ENCODE measurements at places on chromosomes 1 and 21. TPM values are rescaled to one million over a fixed set of nuclear protein-coding genes. Genes with fewer than 3 reads are reported as not detected.

Gene IL12RB2
- 0.43 TPM for total RNA-seq

Gene GBP1
- 5.7 TPM for total RNA-seq

Gene NPHS2
- total RNA-seq, result not detected

Gene OR2T11
- total RNA-seq, result not detected

Gene WNT9A
- total RNA-seq, result 0.78 TPM

Gene CFAP57
- 0.12 TPM for total RNA-seq

Gene HMGCL
- total RNA-seq, result 26.3 TPM

GRCh38 chr1:228271701-228272251, 63.9 kb downstream of the OBSCN start:
- no peak overlapping the region for H3K4me3 ChIP-seq
- no peak for DNase-seq
- H3K4me1 ChIP-seq, result no peaks in the 10 kb centered on the region
- H3K27ac ChIP-seq, result no peak overlapping the region

- H3K27ac ChIP-seq, result peak overlapping the region; percentile 56
- H3K4me1 ChIP-seq, result no peaks in the 10 kb centered on the region
- no peak for DNase-seq
- no peaks in the 10 kb centered on the region for H3K27me3 ChIP-seq
- H3K36me3 ChIP-seq, result no peaks in the 10 kb centered on the region
Observed at GRCh38 chr1:59138402-59138801, 158.5 kb upstream of the FGGY start.

DNA sequence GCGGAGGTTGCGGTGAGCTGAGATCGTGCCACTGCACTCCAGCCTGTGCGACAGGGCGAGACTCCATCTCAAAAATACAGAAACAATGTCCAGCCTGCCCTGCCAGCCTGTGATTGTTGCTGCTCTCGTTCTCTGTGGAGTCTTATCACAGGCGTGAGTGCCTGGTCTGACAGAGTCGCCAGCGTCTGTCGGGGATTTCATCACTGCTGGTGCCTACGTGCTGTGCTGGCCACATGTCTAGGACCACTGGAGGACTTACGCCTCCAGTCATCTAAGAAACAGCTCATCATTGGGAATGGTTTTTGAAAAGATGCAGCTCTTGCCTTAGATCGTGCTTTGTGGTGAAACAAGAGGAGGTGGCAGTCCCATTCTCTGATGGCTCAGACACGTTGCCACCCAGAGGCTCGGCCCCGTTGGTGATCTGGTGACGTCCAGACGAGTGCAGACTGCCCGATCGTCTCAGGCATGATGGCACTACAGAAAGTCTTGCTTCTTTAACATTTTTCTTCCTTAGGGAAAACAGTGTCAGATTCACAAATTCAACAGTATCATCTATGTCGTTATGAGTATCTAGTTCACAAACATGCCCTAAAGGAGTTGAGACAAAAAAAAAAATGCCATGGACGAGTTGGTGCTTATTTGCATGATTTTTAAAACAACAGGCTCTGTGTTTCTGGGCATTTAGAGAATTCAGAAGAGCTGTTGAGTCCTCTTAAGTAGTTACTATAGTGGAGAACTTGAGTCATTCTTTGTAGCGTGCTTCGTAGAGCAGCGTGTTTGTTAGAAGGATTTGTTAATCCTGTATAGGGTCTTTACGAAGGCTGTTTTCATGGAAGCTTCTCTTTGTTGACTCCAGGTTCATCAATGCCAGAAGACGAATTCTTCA, 47.5 kb downstream of the CBS start:
- no peak overlapping the region for H3K4me3 ChIP-seq
- no peaks in the 10 kb centered on the region for H3K4me1 ChIP-seq
- no peaks in the 10 kb centered on the region for H3K27me3 ChIP-seq
- peaks cover 16% of the 10 kb centered on the region for H3K36me3 ChIP-seq
- no peak for DNase-seq
- no peak overlapping the region for H3K27ac ChIP-seq

- DNase-seq, result no peak
- H3K27ac ChIP-seq, result peak overlapping the region; percentile 82
- no peaks in the 10 kb centered on the region for H3K27me3 ChIP-seq
- peak overlapping the region; percentile 59 for H3K4me3 ChIP-seq
- no peaks in the 10 kb centered on the region for H3K4me1 ChIP-seq
- H3K36me3 ChIP-seq, result peaks cover 50% of the 10 kb centered on the region
Observed at GRCh38 chr1:145845144-145845513, 301 bp upstream of the NUDT17 start.

- no peaks in the 10 kb centered on the region for H3K36me3 ChIP-seq
- no peak overlapping the region for H3K4me3 ChIP-seq
- no peaks in the 10 kb centered on the region for H3K4me1 ChIP-seq
- peaks cover 29% of the 10 kb centered on the region for H3K27me3 ChIP-seq
- H3K27ac ChIP-seq, result no peak overlapping the region
- no peak for DNase-seq
Observed at GRCh38 chr1:6447016-6447817, 18.8 kb downstream of the TNFRSF25 start.

DNA sequence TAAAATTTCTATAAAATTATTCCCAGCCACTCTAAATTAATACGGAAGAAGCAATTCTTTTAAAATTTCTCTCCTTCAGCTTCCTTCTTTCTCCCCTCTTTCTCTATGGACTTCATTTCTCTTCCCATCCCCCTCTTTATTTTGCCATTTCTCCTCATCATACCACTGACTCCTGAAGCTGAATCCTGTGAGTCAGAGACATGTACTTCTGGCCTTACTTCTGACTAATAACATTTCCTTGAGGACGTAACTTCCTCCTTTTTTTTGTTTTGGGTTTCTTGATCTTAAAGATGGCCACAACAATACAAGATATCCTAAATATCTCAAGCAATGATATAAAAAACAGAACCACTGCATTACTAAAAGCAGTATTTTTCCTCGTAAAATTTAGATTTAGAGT, 63.6 kb upstream of the DENND1B start:
- no peak overlapping the region for H3K27ac ChIP-seq
- no peak for DNase-seq
- no peaks in the 10 kb centered on the region for H3K4me1 ChIP-seq
- H3K27me3 ChIP-seq, result no peaks in the 10 kb centered on the region
- H3K36me3 ChIP-seq, result no peaks in the 10 kb centered on the region

DNA sequence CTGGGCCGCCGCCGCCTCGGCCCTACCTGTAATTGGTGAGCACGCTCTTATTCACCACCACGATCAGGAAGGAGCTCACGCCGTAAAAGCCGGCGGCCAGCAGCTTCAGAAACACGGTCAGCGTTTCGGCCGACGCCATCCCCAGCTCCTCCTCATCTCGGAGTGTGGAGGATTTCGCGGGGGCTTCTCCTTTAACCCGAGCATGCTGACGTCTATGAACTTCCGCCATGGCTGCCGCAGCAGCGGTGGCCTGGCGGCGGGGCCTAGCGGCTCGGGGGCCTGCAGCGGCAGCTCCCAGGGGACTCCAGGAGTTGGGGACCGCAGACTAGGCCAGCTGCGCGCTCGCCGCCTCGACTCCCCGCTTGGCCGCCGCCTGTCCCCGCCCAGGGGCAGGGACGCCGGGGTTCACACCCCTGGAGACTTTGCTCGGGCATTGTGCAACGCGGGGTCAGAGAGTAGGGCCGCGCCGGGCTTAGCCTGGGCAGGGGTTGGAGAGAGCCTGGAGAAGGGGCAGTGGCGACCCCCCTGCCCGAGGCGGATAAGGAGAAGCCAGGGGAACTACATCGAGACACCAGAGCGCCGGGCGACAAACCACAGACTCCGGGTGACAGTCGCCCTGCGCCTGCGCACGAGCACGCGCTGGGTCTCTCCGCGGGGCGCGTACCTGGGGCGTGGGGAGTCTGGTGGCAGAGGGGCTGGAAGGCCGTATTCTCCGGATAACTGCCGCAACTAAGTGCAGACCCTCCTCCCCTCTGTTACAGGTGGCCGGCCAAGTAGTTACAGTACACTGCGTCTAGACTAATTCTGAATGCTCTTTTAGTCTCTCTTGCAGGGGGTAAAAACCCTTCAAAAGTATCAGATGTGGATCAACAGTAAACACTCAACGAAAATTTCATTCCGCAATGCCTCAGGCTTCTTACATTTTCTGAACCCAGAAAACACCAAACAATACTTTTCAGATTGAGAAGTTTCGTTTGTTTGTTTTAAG, at the start of gene SLC35D1:
Gene SLC35D1, minus strand, starts transcription at position 364 of the 988 bp plus-strand sequence. Its CDS starts 135 bp downstream, at position 229.
- peaks cover 12% of the 10 kb centered on the region for H3K36me3 ChIP-seq
- peak within 1 kb of the TSS; percentile 97 for H3K27ac ChIP-seq
- H3K4me3 ChIP-seq, result peak within 1 kb of the TSS; percentile 82
- peaks cover 9% of the 10 kb centered on the region for H3K4me1 ChIP-seq

GRCh38 chr1:27179379-27179778, 24.5 kb upstream of the SLC9A1 start:
- no peak overlapping the region for H3K4me3 ChIP-seq
- H3K4me1 ChIP-seq, result no peaks in the 10 kb centered on the region
- DNase-seq, result no peak
- no peaks in the 10 kb centered on the region for H3K36me3 ChIP-seq
- H3K27me3 ChIP-seq, result no peaks in the 10 kb centered on the region

DNA sequence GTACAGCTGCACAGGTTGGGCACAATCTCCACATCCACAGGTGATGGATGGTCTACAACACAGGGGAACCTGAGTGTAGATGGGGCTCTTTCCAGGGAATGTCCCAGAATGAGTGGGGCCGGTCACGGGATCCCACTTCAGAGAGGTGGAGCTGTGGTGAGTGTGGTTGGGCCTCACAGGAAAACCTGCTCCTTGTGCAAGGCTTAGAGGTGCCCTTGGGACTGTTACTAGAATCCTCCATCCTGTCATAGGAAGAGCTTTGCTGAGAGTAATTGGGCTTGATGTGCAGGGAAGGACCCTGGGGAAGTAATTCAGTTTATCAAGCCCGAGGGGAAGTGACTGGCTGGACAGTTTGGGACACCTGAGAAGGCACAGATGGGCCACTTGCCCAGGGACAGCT, 137.9 kb downstream of the ZSCAN20 start:
- no peak for DNase-seq
- H3K4me1 ChIP-seq, result no peaks in the 10 kb centered on the region
- no peaks in the 10 kb centered on the region for H3K27me3 ChIP-seq
- H3K4me3 ChIP-seq, result no peak overlapping the region
- no peak overlapping the region for H3K27ac ChIP-seq
- H3K36me3 ChIP-seq, result no peaks in the 10 kb centered on the region

DNA sequence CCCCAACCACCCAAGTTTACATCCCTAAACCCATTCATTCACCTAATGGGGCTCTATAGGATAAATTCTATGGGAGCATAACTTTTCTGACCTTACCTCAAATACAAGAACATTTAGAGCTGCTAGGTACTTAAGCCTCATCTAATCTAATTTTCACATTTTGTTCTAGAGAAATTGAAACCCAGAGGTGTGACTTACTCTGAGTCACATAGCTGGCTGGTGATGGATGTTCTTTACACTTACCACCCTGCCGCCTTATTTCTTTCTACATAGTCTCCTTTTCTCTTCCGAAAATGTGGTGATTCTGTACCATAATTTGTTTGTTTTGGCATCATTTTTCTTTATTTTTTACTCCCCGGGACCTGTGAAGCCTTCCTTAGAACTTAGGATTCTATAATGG, 20.3 kb downstream of the TIPRL start:
- H3K4me3 ChIP-seq, result no peak overlapping the region
- no peak for DNase-seq
- no peak overlapping the region for H3K27ac ChIP-seq
- no peaks in the 10 kb centered on the region for H3K27me3 ChIP-seq
- H3K4me1 ChIP-seq, result no peaks in the 10 kb centered on the region

DNA sequence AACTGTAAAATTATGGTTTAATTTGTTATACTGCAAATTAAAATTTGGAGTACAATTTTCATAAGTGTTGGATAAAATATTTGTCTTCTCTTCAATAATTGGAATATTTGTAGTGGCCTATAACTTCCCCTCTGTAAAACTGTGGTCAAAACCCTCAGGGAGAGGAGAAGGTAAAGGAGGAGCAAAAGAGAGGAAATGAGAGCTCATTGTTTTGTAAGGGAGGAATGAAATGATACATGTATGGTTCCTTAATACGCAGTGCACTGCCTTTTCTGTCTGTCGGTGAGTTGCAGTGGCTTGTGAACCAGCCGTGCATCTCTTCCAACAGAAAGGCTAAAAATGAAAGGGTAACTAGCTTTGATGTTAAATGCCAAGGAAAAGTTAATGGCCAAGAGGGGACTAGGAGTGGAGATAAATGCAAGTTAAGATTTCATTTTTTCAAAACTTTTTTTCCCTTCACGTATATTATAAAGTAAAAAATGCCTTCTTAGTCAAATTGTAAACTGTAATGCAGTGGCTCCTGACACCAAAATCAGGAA, 26.4 kb downstream of the LRRC8D start:
- H3K27me3 ChIP-seq, result no peaks in the 10 kb centered on the region
- no peak for DNase-seq
- no peak overlapping the region for H3K27ac ChIP-seq
- no peak overlapping the region for H3K4me3 ChIP-seq
- no peaks in the 10 kb centered on the region for H3K36me3 ChIP-seq

- no peak overlapping the region for H3K4me3 ChIP-seq
- no peak for DNase-seq
- no peaks in the 10 kb centered on the region for H3K4me1 ChIP-seq
- no peak overlapping the region for H3K27ac ChIP-seq
Observed at GRCh38 chr1:183000167-183000962, 22.9 kb upstream of the LAMC1 start.

- no peaks in the 10 kb centered on the region for H3K4me1 ChIP-seq
- H3K27ac ChIP-seq, result no peak overlapping the region
- H3K36me3 ChIP-seq, result no peaks in the 10 kb centered on the region
- H3K27me3 ChIP-seq, result no peaks in the 10 kb centered on the region
Observed at GRCh38 chr1:64337475-64337874, 132.5 kb upstream of the CACHD1 start.

DNA sequence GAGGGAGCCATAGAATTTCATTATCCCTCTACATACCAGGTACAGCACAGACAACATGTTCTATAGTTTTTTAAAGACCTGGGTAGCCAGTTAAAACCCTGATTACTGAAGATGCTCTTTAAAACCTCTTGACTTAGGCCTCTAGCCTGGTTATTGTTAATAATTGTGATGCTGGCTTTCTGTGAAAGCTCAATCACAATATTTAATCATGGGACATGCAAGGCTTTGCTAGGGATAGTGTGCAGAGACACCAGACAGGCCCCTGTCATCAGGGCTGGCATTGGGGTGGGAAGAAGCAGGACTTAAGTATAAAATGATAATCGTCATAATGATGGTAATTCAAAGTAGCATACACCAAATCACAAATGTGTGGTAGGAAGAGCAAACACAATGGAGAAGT, 274.4 kb downstream of the PTBP2 start:
- H3K27me3 ChIP-seq, result no peaks in the 10 kb centered on the region
- H3K27ac ChIP-seq, result peak overlapping the region; percentile 87
- H3K4me1 ChIP-seq, result no peaks in the 10 kb centered on the region
- no peak overlapping the region for H3K4me3 ChIP-seq

GRCh38 chr1:5685446-5686040, 306.7 kb downstream of the NPHP4 start:
- no peak overlapping the region for H3K4me3 ChIP-seq
- H3K4me1 ChIP-seq, result no peaks in the 10 kb centered on the region
- no peak overlapping the region for H3K27ac ChIP-seq
- no peaks in the 10 kb centered on the region for H3K36me3 ChIP-seq

- H3K27me3 ChIP-seq, result no peaks in the 10 kb centered on the region
- no peak for DNase-seq
- peaks cover 24% of the 10 kb centered on the region for H3K36me3 ChIP-seq
Observed at GRCh38 chr1:54401799-54402198, 4.4 kb downstream of the SSBP3 start.

GRCh38 chr1:209727785-209728184, 23.1 kb downstream of the HSD11B1 start:
- no peaks in the 10 kb centered on the region for H3K36me3 ChIP-seq
- no peak for DNase-seq
- peak overlapping the region; percentile 57 for H3K27ac ChIP-seq
- no peaks in the 10 kb centered on the region for H3K27me3 ChIP-seq
- H3K4me3 ChIP-seq, result no peak overlapping the region

- no peaks in the 10 kb centered on the region for H3K27me3 ChIP-seq
- H3K4me1 ChIP-seq, result no peaks in the 10 kb centered on the region
- no peak overlapping the region for H3K27ac ChIP-seq
- peaks cover 17% of the 10 kb centered on the region for H3K36me3 ChIP-seq
- H3K4me3 ChIP-seq, result no peak overlapping the region
- DNase-seq, result no peak
Observed at GRCh38 chr1:12502336-12503109, 115.5 kb downstream of the DHRS3 start.
